ENCODE measurements at places on chromosomes 4 and X. TPM values are rescaled to one million over a fixed set of nuclear protein-coding genes. Genes with fewer than 3 reads are reported as not detected.

Gene MAGIX
- 1.2 TPM for total RNA-seq

Gene FAAH2
- 4.0 TPM for total RNA-seq

Gene PNMA3
- total RNA-seq, result 1.4 TPM

DNA sequence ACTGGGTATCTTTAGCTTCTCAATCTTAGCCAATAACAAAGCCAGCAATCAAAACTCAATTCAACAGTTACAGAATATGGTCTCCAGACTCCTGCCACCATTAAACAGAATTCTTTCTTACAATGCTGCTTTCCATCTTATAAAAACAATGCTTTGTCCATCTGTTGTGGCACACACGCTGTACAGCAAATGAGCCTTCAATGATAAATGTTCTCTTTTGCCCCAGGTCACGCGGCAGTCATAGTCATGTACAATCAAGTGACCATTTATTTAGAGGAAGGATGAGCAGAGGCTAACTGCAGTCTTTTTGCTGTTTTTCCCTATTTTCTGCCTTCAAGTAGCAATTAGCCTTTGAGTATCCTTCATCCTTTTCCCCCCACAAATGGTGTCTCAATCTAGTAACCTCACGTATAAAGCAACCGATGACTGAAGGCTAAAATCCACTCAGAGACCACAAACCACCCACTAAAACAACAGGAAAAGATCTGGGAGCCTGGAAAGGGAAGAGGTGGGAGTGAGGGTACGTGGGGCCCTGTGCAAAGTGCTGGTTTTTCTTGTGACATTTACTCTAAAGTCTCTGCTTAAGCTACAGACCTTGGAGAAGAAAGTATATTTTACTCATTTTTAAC lies 24.4 kb downstream of the TRIM2 start:
- H3K27me3 ChIP-seq, result peaks cover 8% of the 10 kb centered on the region
- no peaks in the 10 kb centered on the region for H3K36me3 ChIP-seq
- peaks cover 43% of the 10 kb centered on the region for H3K4me1 ChIP-seq
- H3K27ac ChIP-seq, result no peak overlapping the region

- peaks cover 29% of the 10 kb centered on the region for H3K4me1 ChIP-seq
- H3K27me3 ChIP-seq, result no peaks in the 10 kb centered on the region
- no peak overlapping the region for H3K27ac ChIP-seq
- no peak overlapping the region for H3K4me3 ChIP-seq
Observed at GRCh38 chr4:108051343-108051742, 61.7 kb downstream of the HADH start.

- no peak overlapping the region for H3K27ac ChIP-seq
- DNase-seq, result no peak
- no peak overlapping the region for H3K4me3 ChIP-seq
Observed at GRCh38 chr4:155658681-155659064, 8.0 kb upstream of the GUCY1A1 start.

- no peak overlapping the region for H3K4me3 ChIP-seq
- H3K36me3 ChIP-seq, result no peaks in the 10 kb centered on the region
- no peaks in the 10 kb centered on the region for H3K4me1 ChIP-seq
- H3K27me3 ChIP-seq, result no peaks in the 10 kb centered on the region
Observed at GRCh38 chr4:160265014-160265413, 1162.1 kb downstream of the RAPGEF2 start.

DNA sequence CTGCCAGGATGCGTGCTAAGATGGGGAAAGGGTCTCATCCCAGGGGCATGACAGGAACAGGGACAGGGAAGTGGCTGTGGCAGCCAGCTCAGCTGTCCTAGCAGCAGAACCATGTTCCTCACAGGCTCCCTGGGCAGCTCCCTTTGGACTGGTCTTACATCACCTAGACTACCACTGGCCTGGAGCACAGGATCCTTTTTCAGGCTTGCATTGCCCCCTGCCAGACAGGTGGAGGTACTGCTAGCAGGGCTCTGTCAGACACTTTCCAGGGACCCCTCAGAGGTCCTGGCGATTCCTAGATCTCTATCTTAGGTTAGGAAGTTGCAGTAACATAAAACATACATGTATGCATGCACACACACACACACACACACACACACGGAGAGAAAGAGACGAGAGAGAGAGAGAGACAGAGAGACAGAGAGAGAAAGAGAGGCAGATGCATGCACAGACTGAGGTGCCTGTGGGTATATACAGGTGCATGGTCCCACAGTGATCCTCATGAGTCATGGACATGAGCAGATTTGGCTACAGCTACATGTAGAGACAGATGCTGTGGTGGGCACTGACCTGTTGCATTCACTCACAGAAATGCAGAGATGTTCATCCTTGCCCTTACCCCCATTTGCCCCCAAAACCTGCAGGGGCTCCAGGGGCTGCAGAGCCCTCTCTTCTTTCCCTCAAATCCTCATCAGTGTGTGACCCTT lies 63.6 kb downstream of the STARD8 start:
- no peak for DNase-seq
- peaks cover 6% of the 10 kb centered on the region for H3K27me3 ChIP-seq
- peaks cover 32% of the 10 kb centered on the region for H3K4me1 ChIP-seq
- H3K36me3 ChIP-seq, result peaks cover 32% of the 10 kb centered on the region

- DNase-seq, result no peak
- no peaks in the 10 kb centered on the region for H3K36me3 ChIP-seq
- no peaks in the 10 kb centered on the region for H3K4me1 ChIP-seq
- peak overlapping the region; percentile 96 for H3K4me3 ChIP-seq
- H3K27ac ChIP-seq, result peak overlapping the region; percentile 98
Observed at GRCh38 chrX:120604361-120604782, 471 bp downstream of the MCTS1 start.

DNA sequence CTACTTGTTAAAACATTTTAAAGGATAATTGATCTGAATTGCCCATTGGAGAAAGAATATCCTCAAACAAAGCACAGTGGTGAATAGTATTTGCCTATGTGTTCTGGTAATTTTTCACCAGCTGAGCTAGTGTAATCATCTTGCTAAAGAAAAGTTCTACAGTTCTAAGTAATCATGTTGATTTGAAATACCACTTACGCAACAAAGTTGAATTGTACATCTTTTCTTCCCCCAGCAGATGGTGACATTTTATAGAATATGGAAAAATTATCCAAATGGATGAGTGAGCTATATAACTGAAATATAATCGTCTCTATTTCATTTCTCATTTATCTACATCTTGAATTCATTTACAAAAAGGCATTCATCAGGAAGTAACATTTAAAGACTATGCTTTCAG lies 9.7 kb upstream of the ZNF674 start:
- H3K27me3 ChIP-seq, result no peaks in the 10 kb centered on the region
- no peak overlapping the region for H3K4me3 ChIP-seq
- peaks cover 7% of the 10 kb centered on the region for H3K36me3 ChIP-seq
- H3K4me1 ChIP-seq, result no peaks in the 10 kb centered on the region

DNA sequence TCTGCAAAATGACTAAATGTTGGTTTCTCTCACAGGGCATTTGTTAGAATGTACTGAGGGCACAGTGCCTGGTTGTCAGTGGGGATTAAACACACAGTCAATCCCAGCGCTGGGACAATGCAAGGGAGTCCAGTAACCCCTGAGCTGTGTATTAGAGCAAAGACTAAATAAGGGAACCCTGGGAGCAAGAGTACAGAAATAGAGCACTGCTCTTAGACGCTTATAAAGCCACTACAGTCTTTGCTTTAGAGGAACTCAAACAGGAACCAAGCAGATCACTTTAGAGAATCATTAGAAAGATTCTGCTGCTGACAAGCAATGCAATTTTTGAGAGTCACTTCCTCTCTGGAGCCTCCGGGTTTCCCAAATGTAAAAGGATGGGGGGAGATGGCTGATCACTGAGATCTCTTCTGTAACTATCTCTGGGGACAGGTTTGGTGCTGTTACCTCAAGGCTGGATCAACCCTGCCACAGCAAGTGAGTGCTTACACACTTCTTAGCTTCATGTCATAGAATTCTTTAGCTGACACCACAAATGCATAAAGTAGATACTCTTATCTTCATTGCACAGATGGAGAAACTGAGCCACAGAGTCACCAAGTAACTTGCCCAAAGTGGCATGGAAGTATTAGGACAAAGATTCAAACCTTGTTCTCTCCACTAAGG lies 137.8 kb upstream of the CPEB2 start:
- no peaks in the 10 kb centered on the region for H3K36me3 ChIP-seq
- no peak overlapping the region for H3K27ac ChIP-seq
- H3K4me1 ChIP-seq, result no peaks in the 10 kb centered on the region

GRCh38 chr4:82623121-82623683 lies 61.4 kb upstream of the TMEM150C start:
- peaks cover 25% of the 10 kb centered on the region for H3K4me1 ChIP-seq
- H3K27ac ChIP-seq, result no peak overlapping the region
- DNase-seq, result no peak
- no peak overlapping the region for H3K4me3 ChIP-seq
- peaks cover 2% of the 10 kb centered on the region for H3K27me3 ChIP-seq
- no peaks in the 10 kb centered on the region for H3K36me3 ChIP-seq

- peaks cover 4% of the 10 kb centered on the region for H3K4me1 ChIP-seq
- no peak overlapping the region for H3K27ac ChIP-seq
- no peak overlapping the region for H3K4me3 ChIP-seq
- H3K36me3 ChIP-seq, result peaks cover 21% of the 10 kb centered on the region
Observed at GRCh38 chr4:123055943-123056342, 133.5 kb upstream of the NUDT6 start.

GRCh38 chr4:3253808-3254207 lies 4.8 kb downstream of the MSANTD1 start:
- DNase-seq, result no peak
- H3K27ac ChIP-seq, result no peak overlapping the region
- peaks cover 1% of the 10 kb centered on the region for H3K27me3 ChIP-seq
- H3K36me3 ChIP-seq, result no peaks in the 10 kb centered on the region

GRCh38 chr4:165666836-165667235 lies 206.2 kb upstream of the TLL1 start:
- H3K4me3 ChIP-seq, result no peak overlapping the region
- H3K27me3 ChIP-seq, result no peaks in the 10 kb centered on the region
- H3K4me1 ChIP-seq, result peaks cover 16% of the 10 kb centered on the region
- no peak for DNase-seq

Gene FSTL5
- 0.08 TPM for total RNA-seq

- H3K27ac ChIP-seq, result no peak overlapping the region
- DNase-seq, result no peak
- no peaks in the 10 kb centered on the region for H3K36me3 ChIP-seq
- H3K4me3 ChIP-seq, result no peak overlapping the region
- no peaks in the 10 kb centered on the region for H3K27me3 ChIP-seq
Observed at GRCh38 chr4:33107814-33108213, 2387.6 kb downstream of the PCDH7 start.

DNA sequence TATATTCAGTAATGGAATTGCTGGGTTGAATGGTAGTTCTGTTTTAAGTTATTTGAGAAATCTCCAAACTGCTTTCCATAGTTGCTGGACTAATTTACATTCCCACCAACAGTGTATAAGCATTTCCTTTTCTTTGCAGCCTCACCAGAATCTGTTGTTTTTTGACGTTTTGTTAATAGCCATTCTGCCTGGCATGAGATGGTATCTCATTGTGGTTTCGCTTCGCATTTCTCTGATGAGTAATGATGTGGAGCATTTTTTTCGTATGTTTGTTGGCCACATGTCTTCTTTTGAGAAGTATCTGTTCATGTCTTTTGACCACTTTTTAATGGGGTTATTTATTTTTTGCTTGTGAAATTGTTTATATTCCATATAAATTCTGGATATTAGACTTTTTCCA lies 13.6 kb upstream of the MAGED4B start:
- no peak overlapping the region for H3K27ac ChIP-seq
- DNase-seq, result no peak
- H3K4me1 ChIP-seq, result peaks cover 3% of the 10 kb centered on the region

Gene CTAG1A
- not detected for total RNA-seq

DNA sequence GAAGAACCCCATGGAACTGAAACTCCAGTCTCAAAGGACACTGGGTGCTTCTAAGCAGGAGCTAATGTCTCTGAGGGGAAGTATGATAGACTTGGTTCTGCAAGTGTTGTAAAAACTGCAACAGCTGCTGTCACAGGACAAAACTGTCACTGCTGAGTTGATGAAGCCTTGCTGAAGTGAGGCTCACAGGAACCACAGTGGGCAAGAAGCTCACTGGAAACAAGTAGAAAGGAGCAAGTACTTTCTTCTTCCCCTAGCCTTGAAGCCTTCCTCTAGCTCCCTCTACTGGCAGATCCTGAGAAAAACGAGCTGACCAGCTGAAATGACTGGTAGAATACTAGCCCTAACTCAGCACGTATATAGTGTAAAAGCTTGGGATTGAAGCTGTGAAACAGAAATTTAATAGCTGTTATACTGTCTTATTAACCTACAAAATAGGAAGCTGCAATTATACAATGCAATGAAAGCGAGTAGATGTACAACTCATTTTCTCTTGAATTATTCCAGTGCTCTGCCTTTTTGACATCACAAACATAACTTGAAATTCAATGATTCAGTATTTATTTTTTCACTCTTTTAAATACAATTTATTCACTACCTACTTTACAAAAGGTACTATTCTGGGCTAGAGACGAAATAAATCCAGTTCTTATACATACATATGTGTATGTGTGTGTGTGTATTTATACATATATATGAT lies 91.4 kb downstream of the GABRB1 start:
- no peaks in the 10 kb centered on the region for H3K27me3 ChIP-seq
- H3K4me3 ChIP-seq, result no peak overlapping the region
- no peak overlapping the region for H3K27ac ChIP-seq
- H3K4me1 ChIP-seq, result peaks cover 5% of the 10 kb centered on the region

GRCh38 chrX:17328837-17329236 lies 46.2 kb upstream of the NHS start:
- H3K36me3 ChIP-seq, result no peaks in the 10 kb centered on the region
- no peak overlapping the region for H3K27ac ChIP-seq
- H3K4me1 ChIP-seq, result no peaks in the 10 kb centered on the region
- H3K27me3 ChIP-seq, result no peaks in the 10 kb centered on the region

DNA sequence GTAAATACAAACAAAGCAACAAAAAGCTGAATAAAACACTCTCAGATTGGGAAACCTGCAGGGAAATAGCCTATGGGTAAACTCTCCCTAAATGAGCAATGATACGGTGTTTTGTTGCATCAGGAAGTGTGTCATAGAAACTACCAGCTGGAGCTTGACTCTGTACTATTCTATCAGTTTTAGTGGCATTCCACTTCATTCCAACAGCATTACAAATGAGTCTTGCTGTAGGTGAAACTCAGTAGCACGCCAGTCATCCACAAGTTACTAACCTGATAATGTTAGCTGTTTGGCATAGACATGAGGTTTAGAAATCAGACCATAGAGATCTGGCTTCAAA lies 24.9 kb downstream of the FGFBP1 start:
- no peaks in the 10 kb centered on the region for H3K4me1 ChIP-seq
- no peaks in the 10 kb centered on the region for H3K36me3 ChIP-seq
- no peak overlapping the region for H3K4me3 ChIP-seq

GRCh38 chr4:56906489-56907393 lies 959 bp upstream of the REST start:
- H3K36me3 ChIP-seq, result peaks cover 11% of the 10 kb centered on the region
- peaks cover 12% of the 10 kb centered on the region for H3K27me3 ChIP-seq
- no peak for DNase-seq
- H3K4me3 ChIP-seq, result peak overlapping the region; percentile 97

GRCh38 chr4:53321151-53321983 lies 44.5 kb downstream of the SCFD2 start:
- no peak overlapping the region for H3K27ac ChIP-seq
- no peak overlapping the region for H3K4me3 ChIP-seq
- H3K4me1 ChIP-seq, result peaks cover 4% of the 10 kb centered on the region
- DNase-seq, result no peak
- no peaks in the 10 kb centered on the region for H3K36me3 ChIP-seq

GRCh38 chr4:86890790-86891189 lies 1.4 kb downstream of the C4orf36 start:
- no peaks in the 10 kb centered on the region for H3K36me3 ChIP-seq
- H3K4me3 ChIP-seq, result no peak overlapping the region
- DNase-seq, result no peak
- no peak overlapping the region for H3K27ac ChIP-seq
- peaks cover 3% of the 10 kb centered on the region for H3K4me1 ChIP-seq
- peaks cover 9% of the 10 kb centered on the region for H3K27me3 ChIP-seq

GRCh38 chrX:115693476-115693875 lies 132.5 kb downstream of the PLS3 start:
- no peak overlapping the region for H3K27ac ChIP-seq
- H3K36me3 ChIP-seq, result no peaks in the 10 kb centered on the region
- no peak overlapping the region for H3K4me3 ChIP-seq
- DNase-seq, result no peak
- peaks cover 9% of the 10 kb centered on the region for H3K4me1 ChIP-seq

Gene PPP1R2C
- total RNA-seq, result not detected

Gene SLC2A9
- 0.72 TPM for total RNA-seq
